ENCODE measurements at places on chromosomes 11 and 22.

DNA sequence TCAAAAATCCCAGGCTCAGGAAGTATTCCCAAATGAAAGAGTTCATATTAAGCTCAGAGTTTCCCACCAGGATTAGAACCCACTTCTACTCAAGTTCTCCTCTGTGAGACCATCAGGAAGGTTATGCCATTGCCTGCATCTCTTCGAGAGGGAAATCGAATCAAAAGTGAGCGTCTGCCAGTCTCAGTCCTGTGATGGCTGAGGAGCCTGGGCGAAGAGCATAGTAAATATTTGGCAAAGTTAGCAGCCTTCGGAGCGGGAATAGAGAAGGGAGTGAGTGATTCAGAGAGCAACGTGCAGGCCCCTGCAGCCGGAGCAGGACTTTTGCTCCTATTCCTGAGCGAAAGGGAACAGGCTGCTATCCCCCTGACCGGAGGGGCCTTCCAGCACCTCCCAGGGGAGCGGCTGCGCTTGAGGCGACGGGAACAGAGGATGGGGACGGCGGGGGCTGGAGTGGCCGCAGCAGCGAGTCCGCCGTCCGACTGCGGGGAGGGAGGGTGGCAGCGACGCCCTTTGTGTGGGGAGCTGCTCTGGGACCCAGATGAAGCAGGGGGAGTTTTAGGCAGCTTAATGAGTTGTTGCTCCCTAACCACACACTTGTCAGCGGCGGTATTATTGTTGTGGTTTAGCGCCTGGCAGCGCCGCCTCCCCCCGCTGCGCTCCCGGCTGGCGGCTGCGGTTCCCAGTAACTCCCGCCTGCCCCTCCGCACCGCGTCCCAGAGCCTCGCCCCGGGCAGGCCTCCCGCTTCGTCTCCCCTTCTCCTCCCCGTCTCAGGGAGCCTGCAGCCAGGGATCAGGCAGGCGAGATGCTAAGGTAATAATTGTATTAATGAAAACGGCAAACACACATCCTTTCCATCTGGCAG is 21.7 kb upstream of the NRGN start:
- no peak for DNase-seq

DNA sequence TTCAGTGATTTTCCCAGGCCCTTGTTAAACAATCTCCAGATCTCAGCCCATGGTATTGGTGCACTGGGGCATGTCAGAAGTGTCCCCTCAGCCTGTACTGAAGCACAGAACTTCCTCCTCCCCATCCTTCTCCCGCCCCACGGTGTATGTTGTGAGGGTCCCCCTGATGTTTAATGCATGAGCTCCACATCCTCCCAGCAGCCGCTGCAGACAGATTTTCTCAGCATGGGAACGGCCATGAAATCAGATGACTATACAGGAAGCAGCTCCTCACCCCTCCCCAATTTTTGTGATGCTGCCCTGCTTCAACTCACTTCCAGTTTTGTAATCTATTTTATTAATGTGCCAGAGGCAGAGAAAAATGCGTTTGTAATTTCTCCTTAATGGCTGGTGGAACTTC is 406.0 kb downstream of the MIAT start:
- no peak for DNase-seq

DNA sequence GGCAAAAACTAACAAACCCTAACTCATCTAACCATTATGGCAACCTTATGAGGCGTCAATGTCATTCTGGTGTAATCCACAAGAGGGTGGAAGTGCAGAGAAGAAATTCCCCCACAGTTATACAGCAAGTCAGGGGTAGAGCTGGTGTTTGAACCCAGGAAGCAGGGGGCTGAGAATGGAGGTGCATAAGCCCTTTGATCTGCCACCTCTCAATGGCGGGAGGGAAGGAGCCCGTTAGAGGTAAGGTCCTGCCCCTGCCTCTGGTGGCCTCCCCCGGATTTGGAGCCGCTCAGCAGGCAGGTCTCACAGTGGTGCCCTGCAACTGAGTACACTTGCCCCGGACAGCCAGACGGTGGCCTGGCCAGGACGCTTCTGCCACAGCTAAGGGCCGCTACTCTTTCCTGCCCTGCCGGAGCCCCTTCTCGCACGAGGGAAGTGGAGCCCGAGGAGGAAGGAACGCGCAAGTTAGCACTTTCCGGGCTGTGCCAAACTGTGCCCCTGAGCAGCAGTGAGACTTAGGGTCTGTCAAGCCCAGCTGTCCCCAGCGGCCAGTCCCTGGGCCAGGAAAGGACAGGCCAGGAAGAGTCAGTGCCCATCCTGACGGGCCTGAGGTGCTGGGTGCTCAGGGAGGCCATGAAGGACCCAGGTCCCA is 1.1 kb downstream of the FXYD2 start:
- no peak for DNase-seq

GRCh38 chr11:7577291-7578190 is 63.7 kb downstream of the PPFIBP2 start:
- DNase-seq = no peak

- no peak for DNase-seq
These were observed 35.4 kb upstream of the WNT7B start for GRCh38 chr22:46012182-46012880.

DNA sequence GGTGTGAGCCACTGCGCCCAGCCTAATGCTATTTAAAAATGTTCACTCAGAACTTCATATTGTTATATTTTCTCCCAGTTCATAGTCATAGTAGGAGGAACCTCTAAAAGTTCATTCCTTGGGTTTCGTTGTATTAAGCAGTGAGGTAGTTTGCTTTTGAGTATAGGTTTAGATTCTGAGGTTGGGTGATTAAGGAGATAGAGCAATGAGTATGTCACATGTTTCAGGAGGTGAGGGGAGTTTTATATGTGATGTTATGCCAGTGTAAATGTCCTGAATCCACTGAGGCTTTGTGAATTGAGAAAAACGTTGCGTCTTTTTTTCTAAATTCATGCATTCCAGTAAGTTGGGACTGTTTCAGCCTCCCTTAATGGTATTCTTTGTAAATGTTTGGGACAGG is 4.2 kb downstream of the UBE2L3 start:
- no peak for DNase-seq

GRCh38 chr11:79088967-79089366 is 351.9 kb downstream of the TENM4 start:
- no peak for DNase-seq

- DNase-seq = no peak
These were observed 10.4 kb upstream of the TUB start for GRCh38 chr11:8070417-8071115.

GRCh38 chr22:33726294-33726734 is 194.0 kb downstream of the LARGE1 start:
- DNase-seq = no peak

DNA sequence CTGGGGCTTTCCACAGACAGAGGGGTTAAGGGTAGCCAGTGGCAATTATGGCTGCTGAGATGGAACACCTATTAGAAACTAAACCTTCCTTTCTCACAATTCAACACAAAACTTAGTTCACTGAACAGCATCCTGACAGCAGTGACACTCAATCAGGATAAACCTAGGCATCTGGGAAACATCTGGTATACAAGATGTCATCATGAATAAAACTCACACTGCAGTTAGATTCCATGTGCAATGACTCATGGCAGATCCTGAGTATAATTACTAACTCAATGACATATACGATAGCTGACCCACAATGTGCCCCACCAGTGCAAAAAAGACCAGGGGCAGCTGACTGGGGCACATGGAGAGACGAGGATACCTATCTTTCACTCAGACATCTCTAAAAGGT is 17.7 kb downstream of the RBFOX2 start:
- no peak for DNase-seq

DNA sequence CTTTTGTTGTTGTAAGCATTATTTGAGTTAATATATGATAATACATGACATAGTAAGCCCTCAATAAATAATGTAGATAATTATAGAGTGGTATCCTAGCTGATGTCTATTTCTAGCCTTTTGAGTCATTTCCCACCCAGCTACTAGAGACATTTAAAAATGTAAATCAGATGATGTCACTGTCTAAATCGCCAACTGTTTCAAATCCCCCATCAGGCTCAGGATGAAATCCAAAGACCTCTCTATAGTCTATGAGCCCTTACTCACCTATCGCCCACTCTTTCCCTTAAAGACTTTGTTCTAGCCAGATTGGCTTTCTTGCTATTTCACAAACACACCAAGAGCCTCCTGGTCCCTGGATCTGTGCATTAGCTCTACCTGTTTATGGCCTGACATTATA is 135.4 kb upstream of the PLET1 start:
- DNase-seq = no peak

- no peak for DNase-seq
These were observed 148.3 kb downstream of the TRPC6 start for GRCh38 chr11:101435408-101435973.

DNA sequence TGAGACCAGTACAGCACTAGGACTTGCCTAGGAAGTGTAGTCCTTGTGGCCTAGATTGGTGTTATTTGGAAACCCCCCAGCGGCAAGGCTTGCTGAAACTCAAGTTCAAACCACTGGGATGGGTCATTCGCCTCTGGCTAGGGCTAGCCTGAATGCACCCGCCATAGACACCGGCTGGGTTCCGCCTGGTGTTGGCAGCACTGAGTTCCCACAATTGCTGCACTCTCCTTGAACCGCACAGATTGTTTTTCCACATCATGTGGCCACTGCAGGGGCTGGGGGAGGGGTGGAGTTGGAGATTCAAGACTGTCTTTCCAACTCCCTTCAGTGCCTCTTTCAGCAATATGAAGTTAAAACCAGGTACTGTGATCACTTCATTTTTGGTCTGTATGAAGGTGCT is 43.1 kb downstream of the CCDC73 start:
- no peak for DNase-seq

DNA sequence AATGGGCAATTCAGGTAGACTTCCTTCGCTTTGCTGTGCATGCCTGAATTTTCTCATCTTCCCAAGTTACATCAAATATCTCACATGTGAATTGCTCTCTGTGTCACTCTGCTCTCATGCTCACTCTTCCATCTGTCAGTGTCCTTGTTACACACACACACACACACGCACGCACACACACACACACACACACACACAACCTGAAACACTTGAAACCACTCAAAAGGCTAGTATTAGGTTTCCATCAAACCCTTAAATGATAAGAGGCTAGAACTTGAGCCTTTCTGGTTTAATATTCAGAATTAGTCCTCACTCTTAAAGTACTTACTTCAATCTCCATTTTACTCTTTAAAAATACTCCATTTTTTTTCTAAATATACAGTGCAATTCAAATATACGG is 282.4 kb downstream of the C11orf87 start:
- no peak for DNase-seq

DNA sequence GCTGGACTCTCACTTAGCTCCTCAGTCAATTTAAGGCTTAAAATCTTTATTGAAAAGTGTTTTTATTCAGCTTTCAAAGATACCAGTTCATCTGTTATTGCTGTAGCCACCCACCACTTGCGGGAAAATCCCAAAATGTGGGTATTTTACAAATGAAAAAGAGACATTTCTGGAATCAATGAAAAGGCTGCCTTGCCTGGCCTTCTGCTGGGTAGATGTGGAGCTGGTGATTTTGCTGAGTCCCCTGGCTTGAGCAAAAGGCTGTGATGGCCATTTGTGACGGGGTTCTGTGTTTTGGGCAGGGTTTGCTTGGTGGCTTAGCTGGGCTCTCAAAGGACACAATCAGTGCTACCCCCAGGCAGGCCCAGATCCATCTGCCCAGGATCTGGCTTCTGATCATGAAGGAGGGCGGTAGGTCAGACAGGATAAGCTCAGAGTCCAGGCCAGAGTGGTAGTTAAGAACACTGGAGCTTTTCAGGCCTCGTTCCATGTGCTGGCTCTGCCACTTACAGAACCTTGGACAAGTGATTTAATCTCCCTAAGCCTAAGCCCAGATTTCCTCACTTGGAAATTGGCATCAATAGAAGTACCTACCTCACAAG is 36.1 kb downstream of the UBASH3B start:
- no peak for DNase-seq

DNA sequence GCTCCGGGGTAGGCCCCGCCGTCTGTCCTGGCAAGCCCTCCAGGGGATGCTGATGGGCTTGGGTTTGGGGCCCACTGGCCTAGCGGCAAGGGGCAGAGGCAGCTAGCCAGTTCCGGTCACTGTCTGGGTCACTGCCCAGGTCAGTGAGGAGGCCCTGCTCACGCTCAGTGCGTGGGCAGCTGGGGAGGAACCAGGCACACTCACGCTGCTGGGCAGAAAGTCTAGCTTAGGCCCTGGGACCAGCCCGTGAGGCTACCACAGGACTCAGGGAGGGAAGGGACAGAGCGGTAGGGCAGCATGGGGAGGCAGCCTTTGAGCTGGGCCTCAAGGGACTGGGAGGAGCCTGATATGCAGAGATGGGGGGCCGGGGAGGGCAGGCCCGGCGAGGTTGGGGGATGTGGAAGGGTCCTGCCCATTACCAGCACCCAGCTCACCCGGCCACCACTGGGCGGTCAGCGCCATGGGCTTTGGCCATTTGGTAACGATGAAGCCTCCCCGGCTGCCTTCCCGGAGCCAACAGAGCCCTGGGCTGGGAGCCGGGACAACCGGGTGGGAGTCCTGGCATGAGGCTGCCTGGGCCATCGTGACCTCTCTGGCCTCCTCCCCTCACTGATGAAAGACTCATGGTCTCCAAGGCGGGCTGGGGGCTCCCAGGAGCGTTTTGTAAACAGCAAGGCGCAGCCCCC is 14.2 kb downstream of the SHISAL1 start:
- no peak for DNase-seq

DNA sequence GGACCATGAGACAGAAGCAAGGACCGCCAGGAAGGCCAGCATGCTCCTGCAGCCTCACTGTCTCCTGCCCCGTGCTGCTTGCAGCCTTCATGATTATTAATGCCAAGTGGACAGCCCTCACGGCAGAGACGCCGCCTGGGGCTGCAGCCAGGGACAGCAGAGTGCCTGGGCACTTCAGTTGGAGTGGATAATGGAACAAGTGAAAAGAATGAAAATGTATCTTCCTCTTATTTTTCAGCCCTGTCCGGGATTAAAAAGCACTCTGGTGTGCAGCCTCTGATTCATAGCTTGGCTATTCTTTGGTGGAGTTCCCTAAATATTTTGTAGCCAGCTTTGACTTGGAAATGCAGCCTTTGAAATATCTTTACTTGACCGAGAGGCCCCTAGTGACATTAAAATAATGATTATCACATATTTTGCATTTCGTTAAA is 1404.2 kb downstream of the BRD1 start:
- no peak for DNase-seq

DNA sequence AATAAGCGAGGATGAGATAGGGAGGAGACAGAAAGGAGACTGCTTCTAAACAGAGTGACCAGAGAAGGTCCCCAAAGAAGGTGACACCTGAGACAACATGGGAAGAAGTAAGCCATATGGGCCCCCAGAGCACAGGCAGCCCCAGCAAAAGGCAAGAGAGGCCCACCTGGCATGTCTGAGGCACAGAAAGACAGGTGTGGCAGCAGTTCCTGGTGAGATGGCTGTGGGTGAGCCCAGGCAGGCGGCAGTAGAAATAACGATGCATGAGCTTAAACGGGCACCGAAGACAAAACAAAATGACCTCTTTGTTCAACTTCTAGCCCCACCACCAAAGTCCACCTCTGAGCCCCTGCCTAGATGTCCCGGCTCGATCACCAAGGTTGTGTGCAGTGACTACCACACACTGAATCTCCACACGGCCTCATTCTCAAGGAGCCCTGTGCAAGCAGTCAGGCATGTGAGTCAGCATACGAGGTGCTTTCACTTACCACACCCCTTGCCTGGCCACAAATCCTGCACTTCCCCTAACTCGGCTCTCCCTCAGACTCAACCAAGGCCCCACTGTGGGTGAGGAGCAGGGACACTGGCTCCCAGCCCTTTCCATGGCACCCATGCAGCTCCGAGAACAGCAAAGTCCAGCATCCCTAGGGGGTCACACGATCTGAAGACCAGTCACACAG is 77.6 kb downstream of the PACSIN2 start:
- no peak for DNase-seq

All from stimulated activated CD8-positive, alpha-beta memory T cell treated with anti-CD3 and anti-CD28 coated beads, Interleukin-7, amount 100 ng/mL, for 4 hours (primary cell).